ENCODE measurements at places on chromosomes 7 and 10.

- DNase-seq, result no peak
These were observed 578.2 kb downstream of the PARD3 start for GRCh38 chr10:34236931-34237330.

GRCh38 chr10:29214551-29214950, 74.3 kb upstream of the LYZL1 start:
- DNase-seq, result no peak

DNA sequence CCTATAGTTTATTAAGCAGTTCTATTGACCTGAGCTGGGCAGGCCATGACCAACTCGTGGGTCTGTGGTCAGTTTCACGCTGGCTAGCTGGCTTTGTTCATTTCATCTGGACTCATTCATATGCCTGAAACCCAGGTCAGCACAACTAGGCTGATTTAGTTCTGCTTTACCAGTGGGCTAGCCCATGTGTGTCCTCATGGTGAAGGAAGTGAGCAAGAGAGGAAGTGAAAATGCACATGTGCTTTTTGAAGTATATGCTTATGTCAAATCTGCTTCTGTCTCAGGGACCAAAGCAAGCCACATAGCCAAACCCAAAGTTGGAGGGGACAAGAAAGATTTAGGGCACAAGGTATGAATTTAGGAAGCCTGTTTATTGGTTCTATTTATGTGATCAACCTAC, 154.5 kb downstream of the RNF133 start:
- no peak for DNase-seq

DNA sequence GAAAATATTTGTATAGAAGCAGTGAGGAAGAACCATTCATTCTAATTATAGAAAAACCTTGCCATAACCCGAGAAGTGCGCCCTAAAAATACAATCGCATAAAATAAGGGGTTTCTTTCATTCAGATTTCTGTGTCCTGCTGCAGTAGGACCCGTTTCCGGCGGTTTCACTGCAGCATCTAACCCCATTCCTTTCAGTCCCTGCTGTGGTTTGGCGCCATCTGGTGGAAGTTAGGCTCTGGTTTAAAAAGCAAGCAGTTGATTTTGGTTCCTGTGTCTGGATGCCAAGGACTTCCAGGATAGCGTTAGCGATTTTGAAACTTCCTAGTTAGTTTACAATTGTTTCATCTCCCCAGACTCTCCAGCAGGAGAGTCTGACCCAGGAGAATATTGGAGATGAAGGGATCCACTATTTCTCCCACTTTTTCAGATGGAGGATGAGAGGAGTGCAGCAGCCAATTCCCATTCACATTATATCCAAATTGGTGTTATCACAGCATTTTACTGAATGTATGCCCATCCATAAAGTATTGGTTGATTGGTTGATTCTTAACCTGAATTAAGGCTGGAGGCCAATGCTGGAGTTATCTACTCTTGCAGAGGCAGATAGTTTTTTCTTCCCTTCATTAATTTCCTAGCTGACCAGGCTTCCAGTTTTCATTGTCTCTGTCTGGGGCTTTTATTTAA, 128.8 kb upstream of the CACNA2D1 start:
- DNase-seq, result peak; percentile 58

GRCh38 chr7:150390205-150390604, 11.1 kb downstream of the ZNF775 start:
- no peak for DNase-seq

DNA sequence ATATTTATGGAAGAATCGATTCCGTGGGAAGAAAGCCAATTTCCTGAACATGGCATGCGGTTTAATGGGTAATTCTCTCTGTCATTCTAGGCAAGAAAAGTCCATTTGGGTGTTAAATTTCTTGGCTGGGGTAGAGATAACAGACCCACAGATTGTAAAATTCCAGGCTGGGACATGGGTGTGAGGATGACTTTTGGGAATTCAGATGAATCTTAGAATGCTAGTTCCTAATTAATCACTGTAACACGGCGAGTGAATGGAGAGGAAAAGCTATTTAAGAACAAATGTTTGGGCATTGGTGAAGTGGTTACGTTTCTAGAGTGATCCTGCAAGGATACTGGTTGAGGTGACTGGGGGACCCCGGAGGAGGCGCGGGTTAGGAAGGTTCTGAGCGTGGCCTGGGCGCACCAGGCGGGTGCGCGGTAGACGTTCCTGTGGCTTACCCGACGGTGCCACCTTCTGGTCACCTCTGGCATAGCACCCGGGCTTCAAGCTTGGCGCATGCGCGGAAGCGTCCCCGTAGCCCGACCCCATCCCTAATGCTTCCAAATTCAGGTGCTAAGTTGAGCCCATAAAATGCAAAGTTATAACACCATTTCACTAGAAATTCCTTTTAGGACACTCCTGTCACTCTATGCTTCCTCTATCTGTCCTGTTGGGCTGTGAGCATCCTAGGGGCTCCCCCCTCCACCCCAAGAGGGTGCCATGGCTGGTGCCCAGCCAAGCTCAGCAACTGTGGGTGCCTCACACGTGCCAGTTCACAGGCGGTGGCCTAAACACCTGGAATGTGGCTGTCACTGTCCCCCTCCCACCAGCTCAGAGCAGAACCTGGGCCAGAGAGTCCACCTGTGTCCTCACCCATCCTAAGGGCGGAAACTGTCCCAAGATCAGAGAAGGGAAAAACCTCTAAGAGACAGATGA, 104.4 kb downstream of the PTPRE start:
- DNase-seq, result peak; percentile 79

DNA sequence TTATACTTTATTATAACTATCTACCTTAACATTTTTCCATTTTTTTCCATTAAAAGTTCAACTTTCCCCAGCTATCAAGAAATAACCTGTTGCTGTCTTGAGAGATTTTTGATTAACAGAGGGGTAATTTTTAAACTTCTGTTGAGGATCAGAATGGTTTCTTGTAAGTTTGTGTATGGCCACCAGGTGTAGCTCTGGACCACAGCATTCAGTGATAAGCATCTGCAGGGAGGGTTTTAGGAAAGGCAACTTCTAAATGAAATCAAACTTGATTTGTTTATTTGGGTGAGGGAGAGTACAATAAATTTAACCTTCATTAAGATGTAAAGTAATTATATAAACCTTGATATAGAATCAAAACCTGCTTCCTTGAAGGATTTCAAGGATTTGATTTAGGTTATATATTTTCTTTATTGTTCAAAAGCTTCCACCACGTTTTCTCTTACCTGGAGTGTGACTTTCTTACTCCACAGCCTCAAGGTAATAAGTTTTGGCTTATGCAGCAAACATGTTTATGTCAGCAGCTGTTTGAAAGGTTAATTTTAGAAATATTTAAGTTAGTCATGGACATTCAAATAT, 153.3 kb downstream of the STK31 start:
- no peak for DNase-seq

- peak; percentile 6 for DNase-seq
These were observed 1.4 kb downstream of the FBXW4 start for GRCh38 chr10:101693651-101693977.

- DNase-seq, result no peak
These were observed 40.9 kb upstream of the MTPN start for GRCh38 chr7:136018104-136018503.
